Fibroblast of the aortic adventitia (primary cell): ENCODE measurements at places on chromosomes 3 and 15.

- no peak for DNase-seq
Observed at GRCh38 chr15:42632105-42632675, 56.8 kb downstream of the STARD9 start.

- DNase-seq: peak; percentile 50
Observed at GRCh38 chr15:41790756-41791546, 16.7 kb downstream of the MAPKBP1 start.

- peak; percentile 82 for DNase-seq
Observed at GRCh38 chr15:73897441-73898261, 24.3 kb downstream of the TBC1D21 start.

- DNase-seq: no peak
Observed at GRCh38 chr3:182986021-182986420, 5.7 kb upstream of the DCUN1D1 start.

DNA sequence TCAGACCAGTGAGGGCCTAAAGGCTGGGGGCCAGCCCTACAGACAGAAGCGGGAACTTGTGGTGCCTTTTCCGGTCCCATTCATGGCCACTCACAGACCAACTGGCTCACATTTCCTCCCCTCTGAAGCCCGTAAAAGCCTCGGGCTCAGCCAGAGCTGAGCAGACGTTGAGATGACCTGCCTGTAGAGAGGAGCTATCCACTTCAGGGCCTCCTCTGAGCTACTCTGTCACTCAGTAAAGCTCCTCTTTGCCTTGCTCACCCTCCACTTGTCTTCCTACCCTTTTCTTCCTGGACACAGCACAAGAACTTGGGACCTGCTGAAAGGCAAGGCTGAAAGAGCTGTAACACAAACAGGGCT lies 53.5 kb downstream of the SLMAP start:
- no peak for DNase-seq

GRCh38 chr3:77254967-77255831 lies 215.3 kb downstream of the ROBO2 start:
- DNase-seq: peak; percentile 13

DNA sequence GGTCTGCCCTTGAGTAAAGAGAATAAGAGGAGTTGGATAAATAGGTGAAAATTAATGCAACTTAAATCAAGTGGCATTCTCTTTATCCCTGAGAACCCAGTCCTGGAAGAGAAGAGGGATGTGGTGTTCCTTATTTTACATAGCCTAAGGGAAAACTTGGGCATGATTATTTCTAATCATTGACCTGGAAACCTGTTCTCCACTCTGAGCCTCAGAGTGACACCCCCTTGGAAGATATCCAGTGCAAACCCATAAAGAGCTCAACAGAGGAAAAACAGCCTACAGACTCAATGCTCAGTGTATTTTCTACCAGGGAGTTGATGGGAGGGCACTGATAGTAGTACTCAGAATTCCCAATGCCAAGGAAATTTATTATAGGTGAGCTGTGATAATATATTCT lies 22.0 kb downstream of the SLC15A2 start:
- DNase-seq: no peak

DNA sequence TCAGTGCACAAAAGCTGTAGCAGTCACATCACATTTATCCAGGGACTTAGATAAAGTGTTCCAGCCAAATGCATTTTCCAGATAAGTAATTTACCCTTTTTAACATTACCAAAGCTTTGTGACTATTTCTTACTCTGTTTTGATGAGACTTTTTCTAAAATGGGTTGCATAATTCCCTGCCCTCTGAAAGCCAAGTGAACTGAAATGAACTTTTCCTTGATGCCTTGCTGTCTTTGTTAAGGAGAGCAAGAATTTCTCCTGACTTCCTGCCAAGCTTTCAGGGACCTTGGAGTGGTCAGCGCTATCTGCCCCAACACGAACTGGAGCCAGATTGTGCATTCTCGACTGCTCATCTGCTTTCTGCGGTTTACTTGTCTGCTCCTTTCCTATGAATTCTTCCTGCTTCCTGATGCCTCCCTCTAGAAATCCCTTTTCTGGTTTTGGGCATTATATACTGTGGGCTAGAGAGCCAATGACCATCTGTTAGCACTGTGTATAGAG lies 34.8 kb downstream of the EIF4E3 start:
- DNase-seq: peak; percentile 69

DNA sequence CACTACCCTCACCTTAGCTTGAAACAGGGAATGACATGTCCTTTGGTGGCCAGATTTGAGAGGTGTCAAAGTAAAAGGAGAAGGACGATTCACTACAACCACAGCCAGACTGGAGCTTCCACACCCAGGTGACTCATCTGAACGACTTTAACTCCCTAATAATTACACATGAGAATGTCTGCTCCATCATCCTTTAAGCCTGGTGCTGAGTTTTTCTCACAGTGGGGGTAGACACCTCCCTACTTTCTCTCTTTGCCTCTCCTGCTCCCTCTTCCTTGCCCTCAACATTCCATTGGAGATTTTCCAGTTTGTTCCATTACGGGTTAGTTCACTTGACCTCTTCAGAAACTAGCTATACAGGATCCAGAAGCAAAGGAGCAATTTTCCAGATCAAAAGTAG lies 154.3 kb upstream of the BHLHE40 start:
- DNase-seq: peak; percentile 68

DNA sequence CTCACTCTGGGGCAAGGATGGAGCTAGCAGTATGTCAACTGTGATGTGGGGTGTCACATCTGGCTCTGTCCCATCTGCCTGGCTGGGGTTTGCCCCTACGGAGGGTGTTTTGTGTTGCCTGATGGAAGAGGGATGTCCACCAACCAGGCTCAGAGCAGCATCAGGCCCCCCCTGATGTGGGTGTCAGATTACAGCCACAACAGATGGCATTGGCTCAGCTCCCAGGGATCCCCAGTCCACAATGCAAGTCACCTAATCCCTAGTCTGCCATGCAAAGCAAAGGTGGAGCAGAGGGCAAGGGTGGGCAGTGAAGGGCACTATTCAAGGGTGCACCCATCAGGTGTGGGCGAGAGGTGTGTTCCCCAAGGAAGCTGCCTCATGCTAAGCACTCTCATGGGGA lies 48.9 kb upstream of the AMOTL2 start:
- peak; percentile 32 for DNase-seq
